ENCODE measurements at places on chromosomes 3 and 15.

DNA sequence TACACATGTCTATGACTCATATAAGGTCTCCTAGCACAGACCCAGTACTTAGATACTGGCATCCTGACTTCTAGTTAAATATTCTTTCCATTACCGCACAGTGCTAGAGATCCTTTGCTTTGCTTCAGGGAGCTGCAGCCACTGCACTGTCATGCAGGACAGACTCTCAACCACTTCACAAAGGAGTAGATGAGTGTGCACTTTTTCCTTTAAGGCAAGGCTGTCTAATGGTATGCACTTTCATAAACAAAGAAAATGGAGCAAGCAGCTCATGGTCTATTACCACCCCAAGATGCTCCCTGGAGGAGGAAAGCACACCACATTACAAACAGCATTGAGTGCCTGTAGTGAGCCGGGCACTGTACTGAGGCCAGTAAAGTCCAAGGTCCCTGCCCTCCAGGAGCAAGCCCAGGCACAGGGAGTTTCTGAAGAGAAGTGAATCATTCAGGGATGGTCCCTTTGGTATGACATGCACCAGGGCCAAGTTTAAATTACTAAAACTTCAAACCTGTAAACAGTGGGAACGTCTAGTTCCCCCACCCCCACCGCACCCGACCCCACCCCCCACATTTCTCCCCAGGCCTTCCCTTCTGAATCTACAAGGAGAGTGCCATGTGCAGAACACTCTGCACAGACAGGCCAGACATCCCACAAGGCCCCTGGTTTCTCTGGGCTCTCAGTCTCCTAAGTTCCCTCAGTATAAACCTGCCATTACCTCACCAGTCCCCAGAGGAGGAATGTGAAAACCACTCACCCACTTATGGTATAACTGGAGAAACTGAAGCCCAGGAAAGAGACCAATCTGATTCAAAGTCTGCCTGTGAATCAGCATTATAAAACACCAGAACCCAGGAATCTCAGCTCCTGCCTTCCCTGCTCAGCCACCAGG, 107.8 kb upstream of the BCL6 start:
- no peak for DNase-seq

GRCh38 chr3:170040418-170040817, 2.6 kb downstream of the GPR160 start:
- DNase-seq = no peak

- no peak for DNase-seq
These were observed 93.3 kb downstream of the ATP1B3 start for GRCh38 chr3:141969711-141970110.

DNA sequence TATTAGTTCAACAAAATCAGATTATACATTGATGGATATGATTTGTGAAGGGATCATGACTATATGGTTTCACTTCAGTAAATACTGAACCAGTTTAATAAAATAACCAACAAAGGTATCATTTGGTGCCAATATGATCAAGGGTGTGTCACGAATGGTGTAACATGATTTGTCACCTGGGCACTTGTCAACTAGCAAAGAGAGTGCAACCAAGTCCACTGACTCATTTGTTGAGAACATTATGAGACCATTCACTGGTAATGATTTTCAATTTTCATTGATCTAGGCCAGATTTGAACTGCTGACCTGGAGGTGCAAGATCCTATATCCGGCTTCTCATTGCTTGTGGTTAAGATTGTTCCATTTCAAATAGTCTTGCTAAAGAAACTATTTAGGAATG, 1037.9 kb downstream of the ROBO2 start:
- no peak for DNase-seq

DNA sequence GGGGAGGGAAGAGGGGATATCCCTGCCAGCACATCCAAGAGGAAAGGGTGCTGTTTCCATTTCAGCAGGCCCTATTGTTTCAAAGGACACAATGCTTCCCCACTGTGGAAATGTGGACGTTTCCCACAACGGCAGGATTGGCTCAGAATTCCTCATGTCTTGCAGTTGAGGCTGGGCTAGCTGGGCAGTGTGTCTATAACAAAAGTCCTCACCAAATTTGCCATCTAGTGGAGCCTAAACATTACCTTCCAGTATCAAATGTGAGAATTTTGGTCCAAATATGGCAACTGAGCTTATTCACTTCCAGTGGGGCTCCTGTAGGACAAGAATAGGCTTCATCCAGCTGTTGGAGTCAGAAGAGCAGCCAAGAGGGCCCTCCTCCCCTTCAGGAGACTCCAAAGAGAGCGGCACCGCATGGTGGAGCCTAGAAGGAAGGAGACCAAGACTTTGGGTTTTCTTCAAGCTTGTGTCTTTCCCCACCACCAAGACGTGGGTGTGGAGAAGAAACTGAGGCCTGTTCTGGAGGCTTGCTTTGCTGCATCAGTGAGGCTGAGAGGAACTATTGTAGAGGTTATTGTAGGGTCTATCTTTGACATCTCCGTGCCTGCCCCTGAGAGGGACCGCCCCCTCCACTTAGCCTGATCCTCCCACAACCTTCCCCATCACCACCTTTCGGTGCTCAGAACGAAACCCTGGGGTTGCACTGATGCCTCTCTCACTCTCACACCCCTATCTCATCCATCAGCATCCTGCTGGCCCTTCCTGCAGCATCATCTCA, 45.3 kb upstream of the SLCO2A1 start:
- no peak for DNase-seq

DNA sequence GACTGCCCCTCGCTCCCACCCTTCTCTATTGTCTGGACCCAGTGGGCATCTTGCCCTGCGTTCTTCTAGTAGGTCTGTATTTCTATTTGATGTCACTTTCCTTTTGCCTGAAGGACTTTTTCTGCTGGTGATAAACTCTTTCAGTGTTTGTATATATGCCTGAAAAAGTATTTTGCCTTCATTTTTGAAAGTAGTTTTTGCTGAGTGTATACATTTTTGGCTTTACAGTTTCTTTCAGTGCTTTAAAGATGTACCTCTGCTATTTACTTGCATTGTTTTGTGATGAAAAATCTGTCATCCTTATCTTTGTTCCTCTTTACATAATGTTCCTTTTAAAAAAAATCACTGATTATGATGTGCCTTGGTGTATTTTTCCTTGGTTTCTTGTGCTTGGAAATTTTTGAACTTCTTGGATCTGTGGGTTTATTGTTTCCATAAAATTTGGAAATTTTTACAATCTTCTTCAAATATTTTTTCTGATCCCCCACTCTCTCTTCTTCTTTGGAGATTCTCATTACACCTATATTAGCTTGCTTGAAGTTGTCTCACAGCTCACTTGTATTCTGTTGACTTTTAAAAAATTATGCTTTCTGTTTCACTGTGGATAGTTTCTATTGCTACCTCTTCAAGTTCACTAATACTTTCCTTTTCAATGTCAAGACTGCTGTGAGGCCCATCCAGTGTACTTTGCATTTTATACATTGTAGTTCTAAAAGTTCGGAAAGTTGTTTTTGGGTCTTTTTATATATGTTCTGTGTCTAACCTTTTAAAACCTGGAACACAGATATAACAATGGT, 67.8 kb downstream of the RGMA start:
- DNase-seq = no peak

DNA sequence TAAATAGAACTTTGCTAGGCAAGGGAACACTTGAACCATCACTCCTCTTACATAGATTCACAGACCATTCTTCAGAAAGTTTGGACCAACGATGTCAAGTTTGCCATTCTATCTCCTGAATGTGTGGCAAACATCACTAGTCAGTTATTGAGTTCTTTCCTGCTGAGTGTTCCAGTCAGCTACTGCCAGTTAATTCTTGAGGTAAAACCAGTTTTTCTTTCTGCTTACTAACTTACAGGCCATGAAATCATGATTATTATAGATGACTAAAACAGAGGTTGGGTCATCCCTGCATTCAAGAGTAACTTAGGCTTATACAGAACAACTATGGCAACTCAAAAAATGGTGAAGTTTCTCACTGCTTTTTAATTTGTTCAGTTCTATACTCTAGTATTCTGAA, 88.2 kb downstream of the AP4E1 start:
- no peak for DNase-seq

DNA sequence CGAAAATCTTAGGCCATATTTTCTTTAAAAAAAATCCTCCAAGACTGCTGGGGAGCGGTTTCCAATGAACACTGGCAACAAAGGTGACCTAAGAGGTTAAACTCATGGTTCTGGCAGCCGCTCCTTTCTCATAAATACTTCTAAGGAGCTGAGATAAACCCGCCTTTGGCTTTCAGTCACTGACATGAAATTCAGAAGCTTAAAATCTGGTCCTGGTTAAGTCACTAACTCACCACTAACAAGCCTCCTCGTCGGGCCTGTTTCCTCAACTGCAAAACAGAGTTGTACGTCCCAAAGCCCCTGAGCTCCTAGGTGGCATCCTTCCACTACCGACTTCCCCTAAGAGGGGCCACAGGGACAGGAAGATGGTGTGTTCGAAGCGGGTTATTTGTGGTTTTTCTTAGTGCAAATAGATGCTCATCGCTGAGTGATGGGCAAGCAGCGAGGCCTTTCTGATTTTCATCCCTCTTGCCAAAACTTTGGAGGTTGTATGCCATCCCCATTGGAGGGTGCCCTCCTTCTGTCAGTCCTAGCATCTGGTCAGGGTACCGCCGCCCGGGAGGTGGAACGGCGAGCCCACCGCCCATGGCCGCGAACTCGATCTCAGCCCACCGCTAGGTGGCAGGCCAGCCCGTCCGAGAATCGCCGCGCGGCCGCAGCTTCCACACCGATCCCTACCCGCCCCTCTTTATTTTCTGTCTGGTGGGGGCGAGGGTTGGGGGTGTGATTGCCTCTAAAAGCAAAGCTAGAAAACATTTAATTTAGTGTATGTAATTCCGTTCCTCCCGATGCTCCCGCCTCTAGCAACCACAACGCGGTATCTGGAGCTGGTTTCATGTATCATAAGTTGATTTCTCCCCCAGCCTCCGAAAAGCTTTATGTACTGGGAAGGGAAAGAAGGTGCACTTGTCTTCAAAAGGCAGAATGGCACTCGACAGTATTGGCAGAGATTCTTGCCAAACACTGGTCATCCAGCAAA, 4.6 kb downstream of the BCL6 start:
- peak; percentile 79 for DNase-seq

DNA sequence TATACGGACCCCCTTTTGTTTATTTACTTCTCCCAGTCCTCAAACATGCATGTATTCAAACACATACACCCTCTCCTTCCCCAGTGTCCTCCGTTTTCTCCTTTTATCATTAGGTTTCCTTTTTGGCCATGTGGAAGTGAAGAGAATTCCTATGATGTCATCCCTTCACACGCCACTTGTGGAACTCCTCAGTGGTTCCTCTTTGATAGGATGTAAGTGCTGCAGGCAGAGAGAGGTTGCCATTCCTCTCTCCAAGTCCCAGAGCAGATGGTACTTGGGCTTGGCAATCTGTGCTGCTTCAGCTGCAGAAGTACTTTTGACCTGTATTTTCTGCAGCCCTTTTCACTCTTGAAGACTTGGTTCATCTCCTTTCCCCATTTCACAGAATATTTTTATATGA, 32.9 kb upstream of the CRTC3 start:
- no peak for DNase-seq

- no peak for DNase-seq
These were observed 269.5 kb upstream of the LRRC3B start for GRCh38 chr3:26353097-26353496.

DNA sequence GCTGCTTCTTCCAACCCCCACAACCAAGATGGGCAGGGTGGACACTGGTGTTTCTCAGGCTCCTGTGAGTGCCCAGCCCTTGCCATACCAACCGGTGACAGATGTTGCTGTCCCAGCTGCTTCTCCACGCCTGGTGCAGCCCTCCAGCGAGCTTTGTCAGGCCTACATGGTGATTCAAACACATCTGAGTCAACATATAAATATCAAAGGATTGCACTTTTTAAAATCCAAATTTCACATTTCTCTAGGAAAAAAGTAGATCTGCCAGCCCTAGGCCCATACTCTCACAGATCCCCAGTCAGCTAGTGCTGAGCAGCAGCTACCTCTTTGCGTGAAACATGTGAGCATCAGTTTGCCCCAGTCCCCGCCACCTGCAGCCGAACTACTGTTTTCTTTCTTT, 52.7 kb downstream of the RPN1 start:
- no peak for DNase-seq

DNA sequence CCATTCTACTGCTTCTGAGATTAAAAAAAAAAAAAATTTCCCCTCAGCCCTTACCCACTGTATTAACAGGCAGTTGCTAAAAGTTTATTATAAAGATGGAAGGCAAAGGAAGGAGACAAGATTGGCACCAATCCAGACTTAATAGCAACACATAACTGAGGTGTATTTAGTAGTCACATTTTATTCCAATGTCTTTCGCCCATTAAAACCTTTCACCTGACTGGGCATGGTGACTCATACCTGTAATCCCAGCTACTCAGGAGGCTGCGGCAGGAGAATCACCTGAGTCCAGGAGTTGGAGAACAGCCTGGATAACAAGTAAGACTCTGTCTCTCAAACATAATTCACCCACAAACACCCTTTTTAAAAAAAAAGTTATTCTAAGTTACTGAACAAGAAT, 4.4 kb downstream of the ACAP2 start:
- DNase-seq = no peak

DNA sequence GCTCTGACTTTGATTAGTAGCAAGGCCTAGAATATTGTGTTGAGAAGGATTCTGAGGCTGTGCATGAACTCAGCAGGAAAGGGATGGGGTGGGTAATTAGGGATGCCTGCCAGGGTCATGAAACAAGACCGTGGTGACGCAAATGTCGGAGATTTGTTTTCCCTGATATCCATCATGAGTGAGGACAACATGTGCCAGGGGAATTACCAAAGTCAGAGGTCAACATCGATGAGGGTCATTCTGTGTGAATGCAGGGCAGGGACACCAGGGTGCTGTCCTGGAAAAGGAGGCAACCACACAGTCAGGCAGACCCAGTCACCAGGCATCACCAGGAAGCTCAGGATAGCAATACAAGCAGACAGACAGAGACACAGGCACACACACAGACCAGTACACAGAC, 52.2 kb downstream of the SLCO2A1 start:
- DNase-seq = no peak

- DNase-seq = no peak
These were observed 161.5 kb downstream of the FEZF2 start for GRCh38 chr3:62211675-62212429.

DNA sequence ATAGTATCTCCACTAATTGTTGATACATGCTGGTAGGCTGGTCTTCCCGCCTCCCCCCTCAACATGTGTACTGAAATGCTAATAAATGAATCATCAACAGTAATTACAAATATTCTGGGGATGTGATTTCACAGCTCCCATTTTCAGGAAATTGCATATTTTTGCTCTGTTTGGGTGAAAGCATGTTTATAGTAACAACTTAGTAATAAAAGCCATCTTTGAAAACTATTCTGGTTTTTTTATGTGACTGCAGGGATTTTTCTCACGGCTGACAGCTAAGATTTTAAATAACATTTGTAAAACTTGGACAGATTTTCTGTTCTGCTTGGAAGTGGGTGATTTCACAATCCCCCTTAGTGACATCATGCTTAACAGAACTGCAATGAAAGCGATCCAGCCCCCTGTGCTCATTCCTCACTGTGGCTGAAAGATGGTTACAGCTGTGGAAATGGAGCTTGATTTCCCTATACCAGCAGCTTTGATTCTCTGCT, 25.6 kb upstream of the FAM174B start:
- DNase-seq = no peak

- no peak for DNase-seq
These were observed 22.6 kb downstream of the SLC51A start for GRCh38 chr3:196238612-196239560.

GRCh38 chr3:38634111-38634510, 15.4 kb downstream of the SCN5A start:
- no peak for DNase-seq

GRCh38 chr3:71065764-71066013, 517.8 kb downstream of the FOXP1 start:
- DNase-seq = no peak
